Renal pelvis (tissue), 12 donors: ENCODE measurements at places on chromosomes 11 and 22. TPM values are rescaled to one million over a fixed set of nuclear protein-coding genes. Genes with fewer than 3 reads are reported as not detected.
A peak's percentile ranks its signal among the peaks of the same experiment; 100 is the strongest.

DNA sequence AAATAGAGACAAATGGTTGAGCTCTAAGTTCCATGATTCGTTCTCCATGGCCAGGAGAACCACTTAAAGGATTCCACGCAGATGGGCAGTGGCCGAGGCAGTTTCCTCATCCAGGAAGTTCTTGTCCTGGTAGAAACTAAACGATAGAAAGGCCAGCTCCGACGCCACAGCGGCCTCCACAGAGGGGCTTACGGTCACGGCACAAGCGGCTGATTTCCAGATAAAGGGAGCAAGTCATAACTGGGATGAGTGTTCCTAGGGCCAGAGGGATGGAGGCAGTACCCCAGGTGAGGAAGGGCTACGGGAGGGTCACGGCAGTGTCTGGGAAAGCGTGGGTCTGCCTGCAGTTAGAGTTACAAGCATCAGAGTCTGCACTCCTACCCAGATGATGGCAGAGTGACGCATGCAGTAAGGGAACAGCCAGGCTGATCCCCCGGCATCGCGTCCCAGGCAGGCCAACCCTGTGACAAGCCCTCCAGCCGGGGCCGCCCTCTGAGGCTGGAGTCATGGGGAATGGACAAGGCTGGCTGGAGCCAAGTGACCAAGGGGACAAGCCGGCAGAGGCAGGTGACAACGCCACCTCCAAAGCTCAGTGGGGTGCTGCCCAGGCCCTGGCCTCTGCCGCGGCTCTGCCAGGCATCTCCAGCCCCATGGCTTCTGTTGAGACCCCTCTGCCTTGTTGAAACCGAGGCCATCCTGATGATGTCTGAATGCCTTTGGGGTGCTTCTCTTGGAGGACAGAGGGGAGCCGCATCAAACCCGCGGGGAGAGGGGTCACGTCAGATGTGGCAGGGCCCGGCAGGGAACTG, 475.1 kb downstream of the BRD1 start:
- DNase-seq = no peak

DNA sequence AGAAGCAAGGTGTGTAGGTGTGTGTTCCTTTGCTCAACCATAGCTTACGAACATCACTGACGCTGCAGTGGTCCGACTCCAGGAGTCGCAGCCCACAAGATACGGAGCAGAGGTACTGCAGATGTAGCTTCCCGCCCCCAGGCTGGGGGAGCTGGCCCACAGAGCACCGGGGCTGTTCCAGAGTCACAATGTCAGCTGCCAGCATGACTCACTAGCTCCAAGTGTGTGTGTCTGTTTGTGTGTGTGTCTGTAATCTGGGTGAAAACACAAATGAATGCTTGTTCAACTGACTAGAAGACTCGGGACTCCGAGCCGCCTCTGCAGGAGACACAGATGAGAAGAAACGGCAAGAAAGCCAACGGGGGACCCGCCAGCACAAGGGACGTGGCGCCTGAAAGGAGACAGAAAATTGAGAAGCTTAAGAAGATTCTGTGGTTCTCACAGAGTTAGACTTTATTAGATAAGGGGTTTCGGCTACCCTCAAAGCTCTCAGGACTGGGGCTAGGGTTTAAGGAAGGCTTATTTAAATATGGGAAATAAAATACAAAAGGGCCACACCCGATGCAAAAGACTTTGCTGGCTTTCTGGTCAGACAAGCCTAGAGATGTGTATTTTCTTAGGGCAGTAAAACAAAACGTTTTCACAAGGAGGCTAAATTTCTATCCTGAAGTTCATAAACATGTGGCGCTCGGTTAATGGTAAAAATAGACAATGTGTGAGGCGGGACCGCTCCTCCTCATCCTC, 10.7 kb downstream of the VSIG10L2 start:
- no peak for DNase-seq

Gene HIRA
- 35.7 TPM for polyA plus RNA-seq

DNA sequence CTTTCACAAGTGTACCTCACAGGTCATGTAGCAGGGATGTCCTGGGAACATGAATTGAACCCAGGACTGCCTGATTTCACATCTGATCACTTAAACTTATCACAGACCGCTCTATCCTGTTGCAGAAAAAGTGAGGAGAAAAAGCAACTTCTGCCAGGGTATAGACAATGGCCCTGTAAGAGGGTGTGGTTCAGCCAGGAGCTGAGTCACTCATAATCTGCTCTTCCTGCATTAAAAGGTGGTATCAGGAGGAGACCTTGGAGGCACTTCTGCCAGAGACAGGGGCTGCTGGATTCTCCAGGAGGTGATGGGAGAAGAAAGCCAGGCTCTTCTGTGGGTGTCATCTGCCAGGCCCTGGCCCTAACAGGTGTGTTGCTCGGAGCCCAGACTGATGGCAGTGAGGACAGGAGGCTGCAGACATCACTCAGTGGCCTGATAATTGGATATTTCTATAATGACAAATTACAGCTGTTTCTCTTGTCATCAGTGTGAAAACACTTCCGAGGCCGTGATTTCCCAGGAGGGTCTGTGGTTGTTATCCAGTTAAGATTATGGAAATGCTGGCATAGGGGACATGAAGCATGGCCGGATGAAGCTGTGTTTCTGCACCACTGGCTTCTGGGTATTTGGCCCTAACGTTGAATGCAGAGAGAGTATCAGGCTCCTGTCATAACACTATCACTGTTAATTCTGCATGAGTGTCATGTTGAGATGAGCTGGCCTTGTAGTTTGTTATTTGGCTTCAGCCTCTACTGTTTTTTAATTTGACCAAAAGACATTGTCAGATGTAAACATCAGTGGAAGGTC, 125.1 kb upstream of the ZBED5 start:
- peak; percentile 60 for DNase-seq

Gene OR5A1
- 0.01 TPM for polyA plus RNA-seq

GRCh38 chr11:66366844-66367477, 4.6 kb downstream of the SLC29A2 start:
- DNase-seq = no peak

Gene GSTT2B
- polyA plus RNA-seq = 19.4 TPM

Gene OR5W2
- polyA plus RNA-seq = not detected

- DNase-seq = no peak
These were observed 28.6 kb downstream of the ADAMTS15 start for GRCh38 chr11:130476922-130477491.

GRCh38 chr11:77019976-77020595, 14.1 kb upstream of the B3GNT6 start:
- no peak for DNase-seq

- no peak for DNase-seq
These were observed 108.1 kb downstream of the KIAA1671 start for GRCh38 chr22:25060522-25061071.

DNA sequence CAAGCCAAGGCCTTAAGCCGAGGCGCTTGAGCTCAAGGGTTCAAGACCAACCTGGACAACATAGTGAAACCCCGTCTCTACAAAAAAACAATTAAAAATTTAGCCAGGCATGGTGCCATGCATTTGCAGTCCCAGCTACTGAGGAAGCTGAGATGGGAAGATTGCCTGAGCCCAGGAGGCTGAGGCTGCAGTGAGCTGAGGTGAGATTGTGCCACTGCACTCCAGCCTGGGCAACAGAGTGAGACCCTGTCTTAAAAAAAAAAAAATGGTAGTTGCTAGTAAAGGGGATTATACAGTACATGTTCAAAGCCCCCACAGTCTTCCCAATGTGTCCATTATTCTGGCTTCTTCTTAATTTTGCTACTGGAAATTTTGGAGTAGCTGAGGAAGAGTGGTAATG, 18.2 kb downstream of the CABIN1 start:
- DNase-seq = no peak

DNA sequence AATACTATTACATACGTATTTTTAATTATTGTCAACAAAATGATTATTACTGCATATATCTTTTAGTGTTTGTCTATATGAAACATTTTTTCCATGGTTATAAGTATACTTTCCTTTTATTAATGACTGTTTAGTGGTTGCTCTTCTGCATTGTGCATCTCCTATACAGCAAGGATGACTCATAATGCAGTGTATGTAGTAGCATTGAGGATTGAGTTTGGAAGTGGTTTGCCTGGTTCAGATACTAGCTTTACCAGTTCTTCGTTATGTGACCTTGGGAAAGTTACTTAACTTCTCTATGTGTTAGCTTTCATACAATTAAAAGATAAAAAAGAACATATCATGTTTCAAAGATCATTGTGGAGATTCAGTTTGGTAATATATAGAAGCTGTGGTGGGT, 44.1 kb downstream of the CHORDC1 start:
- no peak for DNase-seq

DNA sequence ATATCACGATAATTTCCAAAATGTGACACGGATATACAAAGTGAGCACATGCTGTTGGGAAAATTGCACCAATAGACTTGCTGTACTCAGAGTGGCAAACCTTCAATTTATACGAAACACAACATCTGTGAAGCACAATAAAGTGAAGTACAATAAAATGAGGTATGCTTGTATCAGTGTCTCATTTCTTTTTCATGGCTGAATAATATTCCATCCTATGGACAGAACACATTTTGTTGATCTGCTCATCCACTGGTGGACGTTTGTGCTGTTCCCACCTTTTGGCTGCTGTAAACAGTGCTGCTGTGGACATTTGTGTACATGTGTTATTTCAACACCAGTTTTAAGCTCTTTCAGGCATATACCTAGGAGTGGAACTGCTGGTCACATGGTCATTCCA, 78.7 kb upstream of the CCND1 start:
- no peak for DNase-seq

DNA sequence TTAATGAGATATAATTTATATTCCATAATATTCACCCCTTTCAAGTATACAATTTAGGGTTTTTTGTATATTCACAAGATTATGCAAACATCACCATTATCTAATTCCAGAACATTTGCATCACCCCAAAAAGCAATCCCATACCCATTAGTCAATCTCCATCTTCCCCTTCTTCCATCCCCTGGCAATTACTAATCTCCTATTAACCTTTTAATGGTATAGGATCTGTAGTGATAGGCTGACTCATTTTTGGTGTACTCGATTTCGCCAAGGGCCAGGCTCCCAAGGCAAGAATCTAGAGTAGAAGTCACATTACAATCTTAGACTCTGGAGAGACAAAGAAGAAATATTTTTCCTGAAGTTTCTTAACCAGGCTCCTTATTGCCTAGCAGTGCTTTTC, 113.4 kb downstream of the GAB2 start:
- DNase-seq = no peak

Gene UCP2
- 63.6 TPM for polyA plus RNA-seq

DNA sequence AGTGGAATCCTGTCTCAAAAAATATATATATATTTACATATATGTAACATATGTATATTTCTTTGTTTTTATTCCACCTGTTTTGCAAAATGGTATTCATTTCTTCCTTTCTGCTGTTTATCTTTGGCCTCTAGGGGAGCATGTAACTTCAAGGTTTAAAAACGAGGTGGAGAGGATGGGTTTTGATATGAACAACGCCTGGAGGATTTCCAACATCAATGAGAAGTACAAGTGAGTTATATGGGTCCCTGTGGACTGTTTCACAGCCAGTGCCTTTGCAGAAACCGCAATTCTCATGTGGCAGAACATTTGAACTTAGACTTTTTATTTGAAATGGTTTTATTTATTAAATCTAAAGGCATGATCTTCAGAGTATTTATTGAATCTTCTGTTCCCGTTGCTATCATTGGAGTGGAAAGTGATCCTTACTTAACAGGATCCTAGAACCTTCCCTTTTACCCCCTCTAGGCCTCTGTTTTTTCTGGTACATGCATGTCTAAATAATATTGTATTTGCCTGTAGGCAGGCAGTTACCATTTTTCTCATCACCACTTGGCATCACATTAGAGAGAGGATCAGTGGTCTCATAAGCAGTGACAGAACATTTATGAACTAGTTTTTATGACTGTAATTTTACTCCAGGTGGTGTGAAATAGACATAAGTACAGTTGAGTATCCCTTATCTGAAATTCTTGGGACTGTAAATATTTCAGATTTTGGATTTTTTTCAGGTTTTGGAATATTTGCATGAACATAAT, 81.5 kb upstream of the HORMAD2 start:
- DNase-seq = no peak

- peak; percentile 22 for DNase-seq
These were observed 371 bp downstream of the SMCO4 start for GRCh38 chr11:93542811-93543229.

- no peak for DNase-seq
These were observed 21.6 kb upstream of the TESMIN start for GRCh38 chr11:68772936-68773335.

Gene MTFP1
- polyA plus RNA-seq = 12.0 TPM

- no peak for DNase-seq
These were observed 53.0 kb downstream of the RELT start for GRCh38 chr11:73429121-73429750.

GRCh38 chr22:19758896-19759426, 1.6 kb upstream of the TBX1 start:
- no peak for DNase-seq
